Karpas-422 (cell line): ENCODE measurements at places on chromosomes 12 and 14.

DNA sequence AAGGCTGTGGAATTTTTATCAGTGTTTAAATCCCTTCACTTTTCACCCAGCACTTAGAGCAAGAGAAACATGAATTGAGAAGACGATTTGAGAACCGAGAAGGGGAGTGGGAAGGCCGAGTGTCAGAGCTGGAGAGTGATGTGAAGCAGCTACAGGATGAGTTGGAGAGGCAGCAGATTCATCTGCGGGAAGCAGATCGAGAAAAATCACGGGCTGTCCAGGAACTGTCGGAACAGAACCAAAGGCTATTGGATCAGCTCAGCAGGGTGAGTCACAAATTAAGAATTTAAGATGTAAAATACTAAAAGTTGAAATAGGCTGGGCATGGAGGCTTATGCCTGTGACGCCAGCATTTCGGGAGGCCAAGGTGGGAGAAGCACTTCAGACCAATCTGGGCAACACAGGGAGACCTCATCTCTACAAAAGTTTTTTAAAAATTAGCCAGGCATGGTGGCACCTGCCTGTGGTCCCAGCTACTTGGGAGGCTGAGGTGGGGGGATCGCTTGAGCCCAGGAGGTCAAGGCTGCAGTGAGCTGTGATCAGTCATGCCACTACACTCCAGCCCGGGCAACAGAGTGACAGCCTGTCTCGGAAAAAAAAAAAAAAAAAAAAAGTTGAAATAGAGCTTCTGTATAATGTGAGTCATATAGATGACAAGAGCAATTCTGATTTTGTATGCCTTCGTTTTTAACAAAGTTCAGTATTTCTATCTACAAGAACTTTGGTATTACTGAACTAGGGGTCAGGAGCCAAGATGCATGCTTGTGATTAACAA, 9.6 kb downstream of the BICDL1 start:
- DNase-seq: no peak

GRCh38 chr12:45696049-45696448, 33.5 kb upstream of the ARID2 start:
- DNase-seq: no peak

- DNase-seq: peak; percentile 59
Measured at GRCh38 chr12:49825360-49825970, 2.7 kb downstream of the NCKAP5L start.

DNA sequence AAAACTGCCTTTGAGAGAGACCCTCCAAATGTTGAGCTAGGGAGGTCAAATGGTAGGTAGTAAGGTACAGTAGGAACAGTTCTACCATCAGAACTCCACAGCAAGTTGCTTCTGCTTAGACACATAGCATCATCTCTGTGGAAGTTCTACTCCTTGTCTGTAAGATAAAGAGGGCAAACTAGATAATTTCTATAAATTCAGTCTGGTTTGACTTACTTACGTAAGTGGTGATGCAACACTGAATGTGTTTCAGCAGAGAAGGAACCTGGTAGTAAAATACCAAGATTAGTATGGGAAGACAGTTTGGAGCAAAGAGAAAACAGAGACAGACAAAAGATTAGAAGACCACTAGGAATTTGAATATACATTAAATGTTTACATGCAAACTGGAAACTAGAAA, 42.0 kb downstream of the KITLG start:
- DNase-seq: no peak

GRCh38 chr12:112939761-112940381, 1.6 kb downstream of the OAS3 start:
- DNase-seq: peak; percentile 79

- no peak for DNase-seq
Measured at GRCh38 chr12:123960856-123961255, 11.8 kb downstream of the CCDC92 start.

DNA sequence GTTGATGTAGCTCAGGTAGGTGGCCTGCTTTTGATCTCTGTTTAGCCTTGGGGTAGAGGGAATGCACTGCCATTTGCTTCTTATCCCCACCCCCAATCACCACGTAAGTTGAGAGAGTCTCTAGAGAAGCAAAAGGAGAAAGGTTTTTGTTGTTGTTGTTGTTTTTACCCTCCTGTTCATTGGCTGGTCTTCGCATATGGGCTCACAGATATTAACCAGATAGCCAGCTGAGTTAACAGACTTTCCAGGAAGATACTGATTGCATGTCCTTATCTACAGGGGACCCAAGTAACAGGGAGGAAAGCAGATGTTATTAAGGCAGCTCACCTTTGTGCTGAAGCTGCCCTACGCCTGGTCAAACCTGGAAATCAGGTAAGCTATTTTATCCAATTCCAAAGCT, 2.9 kb downstream of the PA2G4 start:
- no peak for DNase-seq

DNA sequence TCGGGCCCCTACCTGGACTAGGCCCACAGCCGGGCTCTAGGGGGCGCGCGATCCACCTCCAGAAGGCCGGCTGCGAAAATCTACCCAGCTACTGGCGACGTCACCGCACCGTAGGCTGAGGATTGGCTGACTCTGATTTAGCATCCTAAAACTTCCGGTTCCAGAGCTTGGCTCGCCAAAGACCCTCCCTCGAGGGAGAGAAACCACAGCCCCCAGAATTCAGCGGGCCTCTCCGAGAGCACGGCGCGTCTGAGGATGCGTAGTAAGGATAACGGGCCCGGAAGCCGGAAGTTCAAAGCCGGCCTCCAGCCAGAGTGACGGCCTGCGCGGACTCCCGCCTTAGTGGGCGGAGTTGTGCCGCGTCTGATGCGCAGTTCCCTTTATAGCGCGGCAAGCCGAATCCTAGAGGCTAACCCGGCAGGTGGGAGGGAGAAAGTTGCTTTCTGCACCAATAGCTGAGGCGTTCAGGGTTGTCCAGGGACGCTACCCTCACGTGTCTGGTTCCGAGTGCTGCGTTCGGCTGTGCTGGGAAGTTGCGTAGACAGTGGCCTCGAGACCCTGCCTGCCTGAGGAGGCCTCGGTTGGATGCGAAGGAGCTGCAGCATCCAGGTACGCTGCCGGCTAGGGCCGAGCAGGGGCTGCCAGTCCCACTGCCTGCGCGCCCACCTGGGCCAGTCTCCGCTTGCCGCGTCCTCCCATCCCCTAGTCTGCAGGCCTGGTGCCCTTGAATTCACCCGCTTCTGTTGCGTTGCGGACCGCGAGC, at the start of gene COX14:
Gene COX14, plus strand, starts transcription at position 544 of the 763 bp plus-strand sequence. CDS start 7,808 bp downstream, outside the sequence.
- DNase-seq: peak; percentile 100

- no peak for DNase-seq
Measured at GRCh38 chr14:20782280-20782890, 1.3 kb downstream of the RNASE6 start.

- no peak for DNase-seq
Measured at GRCh38 chr14:74983343-74983742, 19.4 kb upstream of the EIF2B2 start.

- DNase-seq: no peak
Measured at GRCh38 chr12:106140223-106140986, 1.7 kb upstream of the NUAK1 start.

GRCh38 chr12:70785896-70786295, 134.6 kb downstream of the PTPRR start:
- DNase-seq: no peak

- no peak for DNase-seq
Measured at GRCh38 chr12:32322354-32322753, 77.0 kb upstream of the FGD4 start.

DNA sequence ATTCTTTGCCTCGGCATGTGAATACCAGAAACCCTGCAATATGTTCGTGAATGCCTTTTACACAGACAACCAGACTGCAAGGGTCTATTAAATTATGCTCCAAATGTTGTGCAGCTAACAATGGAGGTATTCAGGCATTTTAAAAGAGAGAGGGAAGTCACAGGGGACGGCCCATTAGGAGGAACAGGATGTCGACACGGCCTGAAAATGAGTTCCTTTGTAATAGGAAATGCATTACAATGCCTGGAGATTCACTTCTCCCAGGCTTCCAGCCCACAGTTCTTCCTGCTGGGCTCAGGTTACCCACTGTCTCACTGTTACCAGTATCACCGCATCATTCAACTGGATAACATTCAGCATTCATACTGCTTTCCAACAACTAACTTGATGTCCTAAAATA, 2.5 kb downstream of the DUSP6 start:
- DNase-seq: peak; percentile 56

GRCh38 chr12:103924761-103925641, 5.2 kb upstream of the HSP90B1 start:
- DNase-seq: no peak

DNA sequence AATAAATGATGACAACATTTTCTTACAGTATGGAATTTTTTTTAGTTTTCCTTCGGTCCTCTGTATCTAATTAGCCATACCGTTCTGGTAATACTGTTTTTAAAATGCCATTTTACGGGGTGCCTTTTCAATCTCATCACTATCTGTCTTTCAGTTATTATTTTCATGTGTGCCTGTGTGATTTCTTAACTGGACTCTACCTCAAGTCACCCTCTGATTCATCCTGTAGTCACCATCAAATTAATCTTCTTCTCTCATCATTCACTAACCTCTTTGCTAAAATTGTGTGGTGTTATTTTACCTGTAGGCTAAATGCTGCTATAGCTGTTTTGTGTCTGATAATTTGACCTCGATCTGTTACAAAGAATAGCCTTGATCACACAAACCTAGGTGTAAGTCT, 16.0 kb upstream of the CCT2 start:
- no peak for DNase-seq

DNA sequence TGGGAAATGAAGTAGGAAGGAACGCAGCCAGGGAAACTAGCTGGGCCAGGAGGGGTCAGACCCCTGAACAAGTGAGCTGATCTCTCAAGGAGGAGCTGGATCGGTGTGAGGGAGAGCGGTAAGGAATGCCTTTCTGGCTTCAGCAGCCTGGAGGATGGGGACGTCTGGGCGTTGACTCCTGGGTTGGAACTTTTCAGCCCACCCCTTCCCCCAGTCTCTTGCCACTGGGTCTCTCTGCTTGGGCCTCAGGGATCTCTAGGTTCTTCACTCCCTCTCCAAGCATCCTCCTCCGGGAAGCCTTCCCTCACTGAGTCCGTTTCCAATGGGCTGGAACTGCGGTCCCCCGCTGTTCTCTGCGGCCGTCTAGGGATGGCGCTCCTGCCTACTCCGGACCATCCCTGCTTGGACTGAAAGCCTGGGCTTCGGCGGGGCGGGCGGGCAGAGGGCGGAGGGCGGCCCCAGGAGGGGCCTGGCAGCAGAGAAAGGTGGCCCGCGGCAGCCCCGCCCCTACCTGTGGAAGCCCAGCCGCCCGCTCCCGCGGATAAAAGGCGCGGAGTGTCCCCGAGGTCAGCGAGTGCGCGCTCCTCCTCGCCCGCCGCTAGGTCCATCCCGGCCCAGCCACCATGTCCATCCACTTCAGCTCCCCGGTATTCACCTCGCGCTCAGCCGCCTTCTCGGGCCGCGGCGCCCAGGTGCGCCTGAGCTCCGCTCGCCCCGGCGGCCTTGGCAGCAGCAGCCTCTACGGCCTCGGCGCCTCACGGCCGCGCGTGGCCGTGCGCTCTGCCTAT, at the start of gene KRT7:
Gene KRT7, plus strand, starts transcription at position 570 of the 788 bp plus-strand sequence. Its CDS starts 54 bp downstream, at position 624.
- DNase-seq: no peak

GRCh38 chr14:68968051-68968450, 11.1 kb downstream of the ACTN1 start:
- DNase-seq: no peak

GRCh38 chr12:132180648-132181546, 36.6 kb downstream of the NOC4L start:
- DNase-seq: no peak

DNA sequence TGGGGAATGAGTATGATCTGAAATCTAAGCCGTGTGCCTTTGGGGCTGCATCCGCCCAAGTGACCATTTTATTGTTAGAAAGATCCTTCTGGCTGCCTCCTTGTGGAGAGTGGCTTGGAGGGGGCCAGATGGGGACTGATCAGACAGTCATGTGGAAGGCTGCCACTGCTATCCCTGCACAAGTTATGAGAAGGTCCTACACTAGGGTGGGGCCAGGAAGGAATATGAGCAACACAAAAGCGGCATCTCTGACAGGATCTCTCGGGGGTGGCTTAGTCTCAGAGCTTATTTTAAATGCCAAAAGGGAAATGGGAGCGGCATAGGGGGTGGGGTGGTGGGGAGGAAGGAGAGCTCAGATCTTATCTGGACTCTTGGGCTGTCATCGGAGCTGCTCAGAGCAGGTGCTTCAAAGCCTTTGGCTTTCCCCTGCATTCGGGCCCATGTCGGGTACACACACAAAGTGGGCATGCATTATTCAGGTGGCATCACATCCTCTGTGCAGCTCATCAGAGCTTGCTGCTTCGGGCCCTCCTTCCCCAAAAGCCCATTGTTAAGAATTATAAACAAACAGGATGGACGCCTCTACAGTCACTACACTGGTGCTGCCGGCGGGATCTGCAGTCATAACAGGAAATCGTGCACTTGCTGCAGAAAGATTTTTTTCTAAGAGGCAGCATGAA, 805.4 kb downstream of the VRK1 start:
- no peak for DNase-seq

- DNase-seq: no peak
Measured at GRCh38 chr12:55686366-55687010, 21.2 kb downstream of the ITGA7 start.

DNA sequence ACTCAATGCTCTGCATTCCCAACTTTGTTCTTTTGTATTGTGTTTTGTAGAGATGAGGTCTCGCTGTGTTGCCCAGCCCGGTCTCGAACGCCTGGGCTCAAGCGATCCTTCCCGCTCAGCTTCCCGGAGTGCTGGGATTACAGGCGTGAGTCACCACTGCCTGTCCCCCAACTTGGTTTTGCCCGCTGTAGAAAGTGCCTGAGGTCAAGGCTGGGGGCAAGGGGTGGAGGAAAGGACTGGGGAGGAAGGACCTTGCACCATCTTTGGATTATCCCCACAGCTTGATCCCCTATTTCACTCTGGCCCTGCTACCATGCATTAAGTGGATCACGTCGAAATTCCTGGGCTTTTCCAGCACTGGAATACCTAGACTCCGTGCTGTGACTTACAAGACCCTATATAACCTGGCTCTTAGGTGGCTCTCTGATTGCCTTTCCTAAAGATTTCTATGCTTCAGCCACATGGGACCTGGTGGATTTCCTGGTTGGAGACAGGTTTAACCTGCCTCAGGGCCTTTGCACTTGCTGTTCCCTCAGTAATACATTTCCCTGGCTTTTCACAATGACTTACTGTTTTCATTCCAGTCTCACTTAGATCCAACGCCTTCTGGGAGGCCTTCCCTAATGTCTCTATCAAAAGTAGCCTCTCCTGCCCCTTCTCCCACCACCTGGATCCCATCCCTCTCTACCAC, 608 bp upstream of the PIANP start:
- DNase-seq: peak; percentile 28

GRCh38 chr14:78010688-78011087, 159.5 kb upstream of the NRXN3 start:
- DNase-seq: no peak

DNA sequence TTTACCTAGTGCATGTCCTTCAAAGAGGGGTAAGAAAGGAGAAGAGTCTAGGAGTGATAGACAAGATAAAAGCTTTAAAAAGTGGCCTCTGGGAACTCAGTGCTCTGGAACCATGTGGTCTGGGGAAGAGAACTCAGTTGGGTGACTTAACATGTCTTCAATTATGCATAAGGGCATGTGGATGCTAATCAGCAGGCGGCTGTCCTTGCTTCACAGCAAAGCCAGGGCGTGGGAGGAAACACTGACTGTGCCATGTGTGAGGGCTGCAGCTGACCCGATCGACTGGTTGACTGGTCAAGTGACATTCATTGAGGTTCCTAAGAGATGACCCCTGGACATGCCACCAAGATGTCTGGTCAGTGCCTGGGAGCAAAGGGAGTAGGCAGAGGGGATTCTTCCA, 1053.8 kb downstream of the BCL11B start:
- DNase-seq: no peak

- peak; percentile 55 for DNase-seq
Measured at GRCh38 chr14:64388533-64389285, 556 bp downstream of the MTHFD1 start.

GRCh38 chr14:91413547-91414474, 3.8 kb downstream of the CCDC88C start:
- no peak for DNase-seq
